Hindlimb muscle (tissue), 1 donor: ENCODE measurements at places on chromosomes 2 and 18.

- no peak for DNase-seq
These were observed 34.8 kb upstream of the LDLRAD4 start for GRCh38 chr18:13183790-13184189.

DNA sequence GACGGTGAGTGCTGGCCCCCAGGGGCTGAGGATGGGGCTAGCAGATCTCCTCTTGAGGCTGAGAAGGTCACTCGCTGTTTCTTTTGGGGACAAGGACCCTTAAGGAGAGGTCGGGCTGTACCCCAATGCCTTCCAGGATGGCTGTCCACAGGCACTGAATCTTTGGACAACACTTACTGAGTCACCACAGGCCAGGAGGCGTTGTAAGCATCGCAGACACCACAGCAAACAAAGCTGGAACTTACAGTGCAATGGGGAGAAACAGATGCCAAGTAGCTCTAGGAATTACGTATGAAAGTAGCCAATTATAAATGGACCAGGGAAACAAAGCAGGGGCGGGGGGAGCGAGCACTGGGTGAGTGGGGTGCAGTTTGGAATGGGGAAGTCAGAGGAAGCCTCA is 219.8 kb downstream of the GLI2 start:
- no peak for DNase-seq

GRCh38 chr18:57744211-57744694 is 58.9 kb downstream of the ATP8B1 start:
- DNase-seq = no peak

DNA sequence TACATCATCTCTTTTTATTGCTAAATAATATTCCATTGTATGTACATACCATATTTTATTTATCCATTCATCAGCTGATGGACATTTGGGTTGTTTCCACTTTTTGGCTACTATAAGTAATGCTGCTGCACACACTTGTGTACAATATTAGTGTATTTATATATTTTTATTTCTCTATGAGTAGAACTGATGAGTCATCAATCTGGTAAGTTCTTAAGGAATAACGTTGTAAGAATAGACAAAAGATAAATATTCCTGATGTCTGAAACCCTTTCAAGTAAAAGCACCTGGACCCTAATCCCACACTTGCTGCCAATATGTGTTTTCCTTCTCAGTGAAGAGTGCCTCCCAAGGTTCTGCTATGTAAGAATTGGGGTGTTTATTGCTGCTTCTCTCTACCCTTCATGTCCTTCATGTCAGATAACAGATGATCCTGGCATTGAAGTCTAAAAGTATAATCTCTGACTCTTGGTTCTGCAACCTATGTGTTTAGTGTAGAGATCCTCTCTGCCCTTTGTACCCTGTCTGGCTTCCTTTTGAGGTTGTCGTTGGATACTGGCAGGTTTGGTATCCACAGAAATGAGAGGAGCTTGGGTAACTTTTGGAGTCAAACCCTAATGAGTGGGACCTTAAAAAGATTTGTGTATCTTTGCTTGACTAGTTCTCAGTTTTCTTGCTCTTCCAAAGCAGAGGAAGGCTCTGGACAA is 293.0 kb upstream of the EPC2 start:
- DNase-seq = no peak

DNA sequence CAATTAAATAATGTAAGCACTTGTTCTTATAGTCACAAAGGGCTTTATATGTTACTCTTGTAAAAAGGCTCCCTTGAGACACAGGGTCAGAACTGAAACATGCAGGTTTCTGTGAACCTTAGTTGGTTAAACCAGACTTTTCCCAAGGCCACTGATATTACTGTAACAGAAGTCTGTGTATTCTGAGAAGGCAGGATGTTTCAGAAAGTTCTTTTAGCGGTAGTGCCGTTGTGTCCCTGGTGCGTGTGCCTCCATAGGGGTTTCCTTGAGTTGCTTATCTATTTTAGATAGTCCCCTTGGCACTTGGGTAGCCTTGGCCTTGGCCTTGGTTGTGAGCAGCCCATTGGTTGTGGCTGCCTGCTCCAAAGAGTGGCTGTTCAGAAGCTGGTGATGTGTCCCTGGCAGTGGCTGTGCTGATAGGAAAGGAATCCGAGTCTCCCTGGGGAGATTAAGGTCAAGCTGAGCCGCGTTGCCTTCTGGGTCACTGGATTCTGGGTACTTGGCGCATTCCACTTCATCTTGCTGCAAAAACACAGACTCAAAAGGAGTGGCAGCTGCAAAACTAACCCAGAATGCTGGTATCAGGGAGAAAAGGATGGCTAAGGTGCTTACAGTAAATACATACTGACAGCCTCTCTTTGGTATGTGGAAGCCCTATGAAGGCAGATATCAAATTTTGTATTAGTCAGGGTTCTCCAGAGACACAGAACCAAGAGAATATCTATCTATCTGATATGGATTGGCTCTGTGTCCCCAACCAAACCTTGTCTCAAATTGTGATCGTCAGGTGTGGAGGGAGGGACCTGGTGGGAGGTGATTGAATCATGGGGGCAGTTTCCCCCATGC is 69.7 kb downstream of the FHOD3 start:
- no peak for DNase-seq

DNA sequence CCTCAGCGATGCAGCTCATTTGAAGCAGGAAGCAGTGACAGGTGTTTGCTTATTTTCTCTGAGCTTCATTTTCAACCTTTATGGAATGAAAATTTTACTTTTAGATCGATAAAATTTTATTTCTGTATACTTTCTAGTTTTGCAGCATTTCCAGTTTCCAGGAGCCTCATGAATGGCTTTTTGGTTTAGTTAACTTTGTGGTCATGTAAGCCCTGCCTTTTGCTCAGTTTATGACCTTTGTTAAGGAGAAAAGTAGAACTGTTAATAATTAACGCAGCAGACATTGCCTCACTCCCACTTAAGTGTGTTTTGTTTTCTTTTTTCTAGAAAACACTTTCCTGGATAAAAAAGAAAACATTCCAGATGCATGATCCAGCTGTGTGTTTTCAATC is 4.4 kb upstream of the FARP2 start:
- DNase-seq = no peak

GRCh38 chr2:28286678-28287077 is 106.0 kb upstream of the FOSL2 start:
- DNase-seq = no peak

DNA sequence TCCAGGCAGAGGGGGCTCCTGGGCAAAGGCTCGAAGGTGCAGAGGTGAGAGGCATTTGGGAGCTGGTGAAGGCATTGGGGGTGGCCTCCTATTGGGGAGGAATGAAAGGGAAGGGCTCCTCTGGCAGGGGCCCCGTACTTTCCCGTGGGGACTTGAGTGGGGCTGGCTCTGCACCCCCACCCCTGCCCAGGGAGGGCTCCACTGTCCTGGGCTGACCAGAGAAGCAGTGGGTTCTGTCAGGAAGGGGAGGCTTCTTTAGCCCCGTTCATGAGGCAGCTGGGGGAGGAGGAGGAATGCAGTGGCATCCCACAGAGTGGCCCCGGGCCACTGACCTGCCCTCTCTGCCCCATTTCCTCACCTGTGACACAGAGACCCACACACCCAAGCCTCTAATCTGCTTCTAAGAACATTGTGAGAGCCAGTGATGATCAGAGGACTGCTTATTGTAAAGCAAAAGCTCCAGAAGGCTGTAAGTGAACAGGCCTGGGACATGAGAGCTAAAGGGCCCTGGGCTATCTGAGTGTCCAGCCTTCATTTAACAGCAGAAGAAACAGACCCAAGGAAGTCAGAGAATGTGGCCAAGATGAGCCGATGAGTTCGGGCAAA is 38.6 kb upstream of the GPAT2 start:
- no peak for DNase-seq

- no peak for DNase-seq
These were observed 111.8 kb downstream of the STPG4 start for GRCh38 chr2:47043142-47043890.

DNA sequence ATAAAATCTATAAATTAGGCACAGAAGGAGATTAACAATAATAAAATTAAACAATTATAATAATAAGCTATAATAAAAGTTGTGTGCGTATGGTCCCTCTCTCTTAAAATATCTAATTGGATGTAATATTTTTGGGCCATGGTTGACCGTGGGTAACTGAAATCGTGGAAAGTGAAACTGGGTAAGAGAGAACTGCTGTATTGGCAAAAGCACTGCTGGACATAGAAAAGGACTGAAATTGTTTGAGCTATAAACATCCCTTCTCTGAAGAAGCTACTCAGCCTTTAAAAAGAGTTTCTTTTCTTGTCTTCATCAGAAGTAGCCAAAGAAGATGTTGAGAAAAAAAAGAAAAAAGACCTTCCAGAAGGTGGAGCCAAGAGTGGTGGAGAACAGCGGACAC is 379.4 kb downstream of the ZNF521 start:
- DNase-seq = no peak

- DNase-seq = no peak
These were observed 210.5 kb downstream of the ALPK2 start for GRCh38 chr18:58418361-58418760.

DNA sequence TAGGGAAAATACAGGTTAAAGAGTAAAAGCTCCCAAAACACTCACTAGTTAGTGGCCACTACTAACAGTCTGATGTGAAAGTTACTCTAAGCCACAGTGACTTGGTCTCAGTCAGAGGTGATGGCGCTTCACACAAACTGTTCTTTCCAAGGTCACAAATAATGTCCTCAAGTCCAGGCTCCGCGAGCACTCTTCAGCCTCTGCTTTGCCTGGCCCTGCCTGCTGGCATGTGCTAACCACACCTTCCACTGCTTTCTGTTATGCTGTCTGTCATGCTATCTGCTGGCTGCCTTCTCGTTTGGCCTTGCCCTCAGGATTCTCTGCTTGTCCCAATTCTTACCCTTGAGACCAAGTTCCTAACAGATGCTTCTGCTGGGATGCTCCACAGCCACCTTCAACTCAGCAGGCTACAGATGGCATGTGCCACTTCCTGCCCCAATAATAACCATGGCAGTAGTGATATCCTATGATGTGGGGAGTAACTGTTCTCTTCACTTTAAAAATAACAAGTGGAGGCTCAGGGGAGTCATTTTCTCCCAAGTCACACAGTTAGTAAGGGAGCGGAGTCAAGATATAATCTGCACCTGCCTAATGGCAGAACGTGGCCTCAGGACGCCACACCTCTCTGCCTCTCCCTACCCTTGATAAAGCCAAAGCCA is 75.7 kb downstream of the ZAP70 start:
- DNase-seq = no peak
